H9 (cell line): ENCODE measurements at places on chromosomes 1 and 21.

GRCh38 chr1:6508816-6509189 lies 17.3 kb upstream of the PLEKHG5 start:
- no peak for DNase-seq

- DNase-seq, result no peak
Measured at GRCh38 chr1:119112791-119113190, 27.7 kb downstream of the WARS2 start.

DNA sequence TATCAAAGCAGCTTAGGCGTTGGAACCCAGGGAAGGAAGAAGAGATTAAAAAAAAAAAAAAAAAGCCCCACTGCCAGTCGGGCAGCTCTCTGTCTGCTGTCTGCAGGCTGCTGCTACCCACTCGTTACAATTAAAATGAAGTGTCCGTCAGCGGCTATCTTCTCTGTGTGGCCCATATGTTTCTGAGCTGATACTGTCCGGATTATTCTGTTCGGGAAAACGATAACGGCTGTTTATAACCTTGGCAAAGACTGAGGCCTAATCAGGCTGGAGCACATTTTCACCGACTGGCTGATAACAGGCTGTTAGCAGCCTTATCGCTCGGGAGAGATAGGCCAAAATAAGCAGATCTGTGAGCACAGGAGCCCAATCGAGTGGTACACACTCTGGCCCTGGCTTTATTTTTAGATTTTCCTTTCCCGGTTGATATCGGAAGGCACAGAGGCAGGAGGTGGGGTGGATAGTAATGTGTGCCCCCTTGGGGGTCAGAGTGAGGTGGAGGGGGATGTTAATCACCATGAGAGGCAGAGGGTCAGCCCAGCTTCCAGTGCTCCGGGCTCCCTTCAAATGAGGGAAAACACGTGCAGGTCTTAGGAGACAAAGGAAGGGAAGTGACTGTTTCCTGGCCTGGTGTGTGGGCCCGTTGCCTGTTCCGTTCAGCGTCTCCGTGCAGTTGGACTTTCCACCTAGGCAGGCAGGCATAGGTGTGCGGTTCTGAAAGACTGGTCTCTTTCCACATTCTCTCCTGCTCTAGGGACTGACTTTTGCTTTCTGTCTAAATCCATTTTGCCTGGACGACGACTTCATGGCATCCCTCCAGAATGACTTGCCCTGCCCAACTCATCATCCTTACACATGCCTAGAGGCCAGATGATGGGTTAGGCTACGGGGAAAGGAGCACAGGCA lies 153.4 kb downstream of the PBX1 start:
- DNase-seq, result no peak

DNA sequence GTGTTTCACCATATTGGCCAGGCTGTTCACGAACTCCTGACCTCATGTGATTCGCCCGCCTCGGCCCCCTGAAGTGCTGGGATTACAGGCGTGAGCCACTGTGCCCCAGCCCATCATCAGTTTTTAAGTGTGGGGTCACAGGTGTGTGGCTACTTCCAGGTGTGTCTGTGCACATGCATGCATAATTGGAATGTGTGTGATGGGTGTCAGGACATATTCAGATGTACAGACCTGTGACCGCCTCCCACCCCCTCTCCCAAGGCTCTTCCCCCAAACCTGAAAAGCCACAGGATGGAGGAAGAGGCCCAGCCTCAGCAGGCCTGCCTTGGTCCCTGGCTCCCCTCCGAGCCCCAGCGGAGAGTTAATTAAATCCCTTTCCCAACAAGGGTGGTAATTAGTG lies 37.3 kb upstream of the CSF3R start:
- DNase-seq, result no peak

DNA sequence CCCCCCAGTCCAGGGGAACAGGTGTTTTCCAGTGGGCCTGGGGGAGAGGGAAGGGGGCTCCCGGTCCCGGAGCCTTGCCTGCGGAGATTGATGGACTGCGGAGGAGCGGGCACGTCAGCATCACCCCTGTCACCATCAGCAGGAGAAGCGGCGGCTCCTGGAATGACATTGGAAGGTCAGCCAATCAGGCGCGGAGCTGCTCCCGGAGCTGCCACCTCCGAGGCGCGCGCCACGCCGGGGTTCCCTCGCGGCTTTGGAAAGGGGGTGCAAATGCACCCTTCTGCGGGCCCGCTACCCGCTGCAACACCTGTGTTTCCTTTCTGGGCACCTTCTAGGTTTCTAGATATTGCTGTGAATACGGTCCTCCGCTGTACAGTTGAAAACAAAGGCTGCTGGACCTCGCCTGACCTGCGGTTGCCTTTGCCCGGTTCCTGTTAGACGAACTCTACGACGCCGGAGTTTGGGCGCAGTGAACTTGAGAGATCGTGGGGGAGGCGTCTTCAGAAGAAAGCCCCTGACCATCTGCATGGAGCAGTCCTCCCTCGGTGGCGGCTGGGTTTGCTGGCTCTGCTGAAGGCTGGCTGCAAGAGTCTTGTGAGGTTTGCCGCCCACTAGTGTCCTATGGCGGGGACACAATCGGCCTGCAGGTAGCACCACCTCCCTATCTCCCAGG lies 5.3 kb downstream of the DSCAM start:
- DNase-seq, result peak; percentile 81

DNA sequence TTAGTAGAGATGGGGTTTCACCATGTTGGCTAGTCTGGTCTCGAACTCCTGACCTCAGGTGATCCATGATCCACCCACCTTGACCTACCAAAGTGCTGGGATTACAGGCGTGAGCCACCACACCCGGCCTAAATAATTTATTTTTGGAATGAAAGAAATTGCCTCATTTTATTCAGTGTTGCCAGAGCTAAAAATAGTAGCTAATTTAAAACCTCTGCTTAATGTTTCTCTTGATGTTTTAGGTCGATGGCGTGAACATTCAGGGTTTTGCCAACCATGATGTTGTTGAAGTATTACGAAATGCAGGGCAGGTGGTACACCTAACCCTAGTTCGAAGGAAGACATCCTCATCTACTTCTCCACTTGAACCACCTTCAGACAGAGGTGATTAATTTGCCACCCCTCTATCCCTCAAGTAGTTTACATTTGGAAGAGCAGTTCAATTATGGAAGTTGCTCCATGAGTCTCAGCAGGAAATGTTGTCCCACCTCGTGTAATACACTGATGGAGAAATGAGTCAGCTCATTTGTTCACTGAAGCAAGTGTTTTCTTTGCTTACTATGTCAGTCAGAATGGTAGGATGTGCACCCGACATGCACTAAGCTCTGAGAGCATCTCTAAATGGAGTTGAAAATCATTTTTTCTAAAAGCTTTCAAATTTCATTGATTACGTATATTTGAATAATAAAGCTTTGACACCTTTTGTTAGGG lies 54.9 kb downstream of the PATJ start:
- no peak for DNase-seq

GRCh38 chr1:109438798-109439297 lies 12.6 kb upstream of the PSMA5 start:
- no peak for DNase-seq

DNA sequence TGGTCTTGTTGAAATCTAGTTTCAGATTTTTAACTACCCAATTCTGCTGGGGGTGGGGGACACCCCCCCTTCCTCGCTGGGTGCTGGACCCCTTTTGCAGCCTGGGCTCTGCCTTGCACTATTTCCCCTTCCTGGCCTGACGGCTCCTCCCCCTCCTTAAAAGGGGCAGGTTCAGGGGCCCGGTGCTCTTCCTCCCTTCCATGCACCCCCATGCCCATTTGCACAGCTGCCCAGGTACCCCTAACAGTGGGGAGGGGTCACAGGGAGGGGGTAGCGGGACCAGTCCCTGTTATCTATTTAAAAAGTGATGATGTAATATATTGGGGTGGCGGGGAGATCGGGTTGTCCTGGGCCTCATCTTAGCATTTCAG lies 15.3 kb downstream of the ZBTB7B start:
- DNase-seq, result no peak

DNA sequence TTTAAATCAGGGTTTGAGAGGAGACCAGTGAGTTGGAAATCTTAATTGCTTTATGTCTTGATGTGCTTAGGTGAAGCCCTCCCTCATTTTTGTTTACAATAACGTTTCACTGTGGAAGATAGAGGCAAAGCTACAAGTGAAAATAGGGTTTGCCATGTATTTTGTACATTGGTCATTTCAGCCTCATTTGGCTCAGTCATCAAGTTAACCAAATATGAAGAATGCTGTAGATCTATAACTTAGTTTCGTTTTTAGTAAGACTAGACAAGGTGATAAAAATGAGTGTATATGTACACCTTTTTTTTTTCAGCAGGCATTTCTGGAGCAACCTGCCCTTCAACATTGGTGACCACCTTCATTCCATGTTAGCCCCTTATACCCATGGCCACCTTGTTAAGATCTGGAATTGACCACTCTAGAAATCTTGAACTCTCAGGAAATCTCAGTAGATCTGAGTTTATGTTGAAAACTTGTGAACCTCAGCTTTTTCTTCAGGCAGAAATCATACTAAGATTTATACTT lies 2.9 kb downstream of the NFYC start:
- no peak for DNase-seq

DNA sequence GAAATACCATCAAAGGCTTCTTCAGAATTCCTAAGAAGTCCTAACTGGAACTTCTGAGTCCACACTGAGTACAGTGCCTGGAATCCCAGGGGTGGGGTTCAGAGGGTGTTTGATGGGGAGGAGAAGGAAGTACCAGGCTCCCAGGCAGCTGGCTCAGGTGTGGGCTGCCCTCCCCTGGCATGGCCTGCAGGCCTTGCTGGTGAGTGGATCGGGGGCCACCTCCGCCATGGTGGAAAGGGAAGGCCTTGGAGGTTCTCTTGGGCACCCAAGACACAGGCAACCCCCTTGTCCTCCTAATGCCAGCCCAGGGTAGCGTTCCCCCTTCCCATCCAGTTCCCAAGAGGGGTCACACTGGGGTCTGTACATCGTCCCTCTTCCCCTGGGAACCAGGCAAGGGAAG lies 26.8 kb upstream of the TNFRSF1B start:
- DNase-seq, result no peak

- peak; percentile 69 for DNase-seq
Measured at GRCh38 chr1:155176544-155177071, 3.0 kb downstream of the TRIM46 start.

DNA sequence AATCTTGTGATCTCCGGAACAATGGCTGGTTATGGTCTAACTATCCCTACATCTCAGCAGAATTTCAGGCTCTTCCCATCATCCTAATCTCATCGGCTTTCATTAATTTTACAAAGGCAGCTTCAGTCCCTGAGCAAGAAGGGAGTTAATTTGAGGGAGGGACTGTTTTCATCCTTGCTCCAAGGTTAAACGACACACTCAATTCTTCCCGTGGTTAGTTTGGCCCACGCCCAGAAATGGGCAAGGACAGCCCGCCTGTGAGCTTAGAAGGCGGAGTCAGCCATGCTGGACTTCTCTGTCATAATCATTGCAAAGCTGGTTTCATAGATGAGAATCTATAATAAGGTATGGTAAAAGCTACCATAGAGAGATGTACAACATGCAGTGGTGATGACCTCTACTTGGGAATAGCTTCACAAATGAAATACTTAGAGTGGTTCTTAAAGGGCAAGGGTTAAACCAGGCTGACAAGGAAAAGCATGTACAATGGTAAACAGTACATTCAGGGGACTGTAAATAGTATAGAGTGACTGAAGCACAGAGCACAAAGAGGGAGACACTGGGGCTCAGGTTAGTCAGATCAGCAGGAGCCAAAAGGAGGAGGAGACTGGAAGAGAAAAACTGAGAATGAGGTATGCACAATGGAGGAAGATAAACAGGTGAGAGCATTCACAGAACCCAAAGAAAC lies 108.8 kb downstream of the SMYD3 start:
- DNase-seq, result no peak

- no peak for DNase-seq
Measured at GRCh38 chr1:97989094-97989680, 68.4 kb upstream of the DPYD start.

DNA sequence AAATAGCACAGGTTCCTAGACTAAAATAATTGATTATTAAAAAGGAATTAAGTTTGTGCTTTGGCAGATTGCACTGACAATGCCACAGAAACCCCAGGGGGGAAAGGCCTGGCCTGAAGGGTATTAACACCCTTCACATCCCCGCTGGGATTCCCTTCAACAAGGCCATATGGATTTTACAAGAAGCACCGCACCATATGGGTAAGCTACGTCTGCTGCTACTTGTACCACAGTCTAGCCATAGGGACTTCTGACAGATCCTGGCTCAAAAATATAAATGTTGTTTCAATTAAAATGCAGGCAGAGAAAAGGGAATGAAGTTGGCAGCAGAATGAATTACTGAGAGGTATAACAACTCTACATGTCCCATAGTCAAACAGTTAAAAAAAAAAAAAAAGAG lies 101.0 kb downstream of the DENND1B start:
- peak; percentile 36 for DNase-seq

DNA sequence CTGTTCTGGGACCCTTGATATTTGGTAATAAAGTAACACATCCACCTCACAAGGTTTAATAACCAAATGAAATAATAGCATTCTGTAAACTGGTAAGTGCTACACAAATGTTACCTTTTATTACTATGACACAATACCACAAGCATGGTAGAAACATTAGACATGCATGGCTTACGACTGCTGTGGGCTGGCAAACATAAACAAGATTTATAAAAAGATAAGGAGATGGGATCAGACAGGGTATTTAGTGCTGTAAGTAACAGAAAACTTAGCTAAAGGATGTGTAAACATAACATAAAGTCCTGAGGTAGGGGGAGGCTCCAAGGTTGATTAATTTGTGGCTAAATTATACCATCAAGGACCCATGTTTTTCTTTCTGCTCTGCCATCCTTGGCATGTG lies 212.6 kb downstream of the BARHL2 start:
- no peak for DNase-seq
